ENCODE measurements at places on chromosomes 2 and 18. TPM values are rescaled to one million over a fixed set of nuclear protein-coding genes. Genes with fewer than 3 reads are reported as not detected.

DNA sequence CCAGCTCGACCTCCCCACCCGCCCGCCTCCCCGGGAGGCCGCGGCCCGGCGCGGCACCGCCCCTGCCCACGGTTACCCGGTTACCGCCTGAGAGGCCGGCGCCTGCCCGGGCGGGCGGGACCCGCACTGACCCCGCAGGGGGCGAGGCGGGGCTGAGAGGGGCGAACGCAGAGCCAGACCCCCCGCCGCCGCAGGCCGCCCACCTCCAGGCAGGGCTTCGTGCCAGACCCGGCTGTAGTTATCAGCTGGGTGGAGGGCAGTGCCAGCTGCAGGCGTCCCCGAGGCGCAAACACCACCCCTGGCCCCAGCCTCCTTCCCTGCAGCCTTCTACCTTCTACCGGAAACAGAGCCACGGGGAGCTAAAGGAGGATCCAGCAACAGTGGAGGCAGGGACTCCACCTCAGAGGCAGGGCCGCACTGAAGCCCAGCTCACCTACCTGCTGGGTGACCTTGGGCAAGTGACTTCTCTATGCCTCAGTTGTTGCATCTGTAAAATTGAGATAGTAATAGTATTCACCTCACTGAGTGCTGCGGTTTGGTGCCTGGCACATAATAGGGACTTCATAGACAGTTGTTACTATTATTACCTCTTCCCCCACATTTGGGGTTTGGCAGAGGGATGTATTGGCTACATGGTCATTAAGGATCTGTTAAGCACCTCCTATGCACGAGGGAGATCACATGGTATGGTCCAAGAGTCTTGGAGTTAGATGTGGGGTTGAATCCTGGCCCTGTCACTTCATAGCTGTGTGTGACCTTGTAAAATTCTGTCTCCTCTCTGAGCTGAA, 231.6 kb upstream of the SMAD2 start:
- peaks cover 5% of the 10 kb centered on the region for H3K4me1 ChIP-seq
- H3K36me3 ChIP-seq: no peaks in the 10 kb centered on the region
- H3K27ac ChIP-seq: no peak overlapping the region
- DNase-seq: no peak
- H3K27me3 ChIP-seq: peaks cover 4% of the 10 kb centered on the region
- peak overlapping the region; percentile 59 for H3K4me3 ChIP-seq

DNA sequence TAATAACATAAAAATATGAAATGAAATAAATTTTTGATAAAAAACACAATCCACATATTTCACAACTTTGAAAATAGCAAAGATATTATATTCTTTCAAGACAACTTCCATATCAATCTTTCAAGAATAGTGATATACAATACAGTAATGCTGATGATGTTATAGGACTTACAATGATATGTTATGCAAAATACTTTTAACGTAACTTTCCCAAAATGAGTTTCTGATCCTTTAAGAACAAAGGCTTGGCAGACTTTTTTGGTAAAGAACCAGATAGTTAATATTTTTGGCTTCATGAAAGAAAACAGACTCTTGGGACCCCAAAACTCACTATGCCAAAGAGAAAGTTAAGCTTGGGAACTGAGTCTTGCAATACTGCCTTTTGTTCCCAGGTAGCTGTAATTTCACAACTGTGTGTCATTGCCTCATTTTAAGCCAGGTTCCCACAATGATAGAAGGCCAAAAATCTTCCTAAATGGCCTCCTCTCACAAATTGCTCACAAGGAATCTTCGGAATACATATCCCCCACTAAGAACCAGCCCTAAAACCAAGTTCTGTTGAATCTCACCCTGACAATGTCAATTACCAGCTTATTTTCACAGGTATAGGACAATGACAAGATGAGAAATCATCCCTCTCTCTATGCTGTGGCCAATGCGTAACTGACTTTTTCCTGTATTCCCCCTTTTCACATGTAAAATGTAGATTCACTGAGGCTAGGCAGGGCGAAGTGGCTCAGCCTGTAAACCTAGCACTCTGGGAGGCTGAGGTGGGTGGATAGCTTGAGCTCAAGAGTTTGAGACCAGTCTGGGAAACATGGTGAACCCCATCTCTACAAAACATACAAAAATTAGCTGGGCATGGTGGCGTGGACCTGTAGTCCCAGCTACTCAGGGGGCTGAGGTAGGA, 54.8 kb upstream of the STRN start:
- no peak overlapping the region for H3K4me3 ChIP-seq
- peaks cover 13% of the 10 kb centered on the region for H3K4me1 ChIP-seq
- H3K27me3 ChIP-seq: no peaks in the 10 kb centered on the region
- DNase-seq: peak; percentile 6
- peak overlapping the region; percentile 72 for H3K27ac ChIP-seq

Gene ALPG
- total RNA-seq: 0.27 TPM

GRCh38 chr18:41630232-41630886, 324.7 kb upstream of the PIK3C3 start:
- H3K4me3 ChIP-seq: no peak overlapping the region
- H3K27me3 ChIP-seq: no peaks in the 10 kb centered on the region
- H3K36me3 ChIP-seq: no peaks in the 10 kb centered on the region
- no peak for DNase-seq
- no peaks in the 10 kb centered on the region for H3K4me1 ChIP-seq
- H3K27ac ChIP-seq: no peak overlapping the region

GRCh38 chr2:102321941-102322719, 10.8 kb downstream of the IL1RL1 start:
- H3K4me1 ChIP-seq: no peaks in the 10 kb centered on the region
- H3K36me3 ChIP-seq: no peaks in the 10 kb centered on the region
- peak; percentile 29 for DNase-seq
- no peak overlapping the region for H3K4me3 ChIP-seq
- no peaks in the 10 kb centered on the region for H3K27me3 ChIP-seq

Gene CERKL
- not detected for total RNA-seq

DNA sequence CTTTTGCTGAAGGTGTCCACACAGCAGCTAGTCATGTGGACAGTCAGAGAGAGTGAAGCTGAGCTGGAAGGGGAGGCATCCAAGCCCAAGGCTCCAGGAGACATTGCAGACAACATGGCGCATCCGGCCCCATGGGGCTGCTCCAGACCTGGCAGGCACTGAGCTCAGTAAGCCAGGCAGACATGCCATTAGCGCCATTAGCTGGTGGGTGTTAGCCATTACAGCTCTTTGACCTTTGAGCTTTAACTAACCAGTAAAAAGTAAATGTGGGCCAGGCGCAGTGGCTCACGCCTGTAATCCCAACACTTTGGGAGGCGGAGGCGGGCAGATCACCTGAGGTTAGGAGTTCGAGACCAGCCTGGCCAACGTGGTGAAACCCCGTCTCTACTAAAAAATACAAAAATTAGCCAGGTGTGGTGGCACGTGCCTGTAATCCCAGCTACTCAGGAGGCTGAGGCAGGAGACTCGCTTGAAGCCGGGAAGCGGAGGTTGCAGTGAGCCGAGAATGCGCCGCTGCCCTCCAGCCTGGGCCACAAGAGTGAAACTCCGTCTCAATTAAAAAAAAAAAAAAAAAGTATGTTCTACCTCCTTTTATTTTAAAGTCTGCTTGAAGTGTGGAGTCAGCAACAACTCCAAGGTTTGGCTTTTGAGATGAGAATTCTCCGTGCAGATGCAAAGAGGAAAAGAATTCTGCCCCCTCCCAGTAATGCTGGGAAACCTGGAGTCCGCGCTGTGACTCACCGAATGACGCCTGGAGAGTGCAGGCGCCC, 69.4 kb downstream of the TWSG1 start:
- no peak overlapping the region for H3K27ac ChIP-seq
- H3K4me3 ChIP-seq: no peak overlapping the region
- no peaks in the 10 kb centered on the region for H3K36me3 ChIP-seq
- DNase-seq: no peak

DNA sequence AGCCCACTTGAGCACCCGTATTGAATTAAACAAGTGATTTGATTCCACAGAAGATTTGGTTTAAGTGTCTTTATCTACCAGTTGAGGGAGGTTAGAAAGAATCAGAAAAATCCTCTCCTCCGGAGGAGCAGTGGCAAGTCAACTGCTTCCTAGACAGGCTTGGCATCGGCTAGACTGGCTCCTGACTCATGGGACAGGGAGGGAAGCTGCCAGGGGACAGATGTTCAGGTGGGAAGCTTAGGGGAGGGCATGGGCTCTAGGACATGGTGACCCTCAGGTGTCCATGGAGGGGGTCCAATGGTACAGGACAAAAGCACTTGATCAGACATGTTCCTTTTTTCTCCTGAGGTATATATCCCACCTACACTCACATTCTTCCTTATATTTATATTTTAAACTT, 119.3 kb upstream of the IL1R2 start:
- no peak overlapping the region for H3K4me3 ChIP-seq
- peaks cover 72% of the 10 kb centered on the region for H3K36me3 ChIP-seq
- peak; percentile 13 for DNase-seq
- no peak overlapping the region for H3K27ac ChIP-seq
- no peaks in the 10 kb centered on the region for H3K4me1 ChIP-seq
- H3K27me3 ChIP-seq: no peaks in the 10 kb centered on the region

Gene RTP5
- total RNA-seq: not detected

Gene CROCC2
- not detected for total RNA-seq

Gene EPB41L3
- total RNA-seq: 92.3 TPM

GRCh38 chr2:11891671-11892440, 145.4 kb downstream of the LPIN1 start:
- no peaks in the 10 kb centered on the region for H3K4me1 ChIP-seq
- H3K36me3 ChIP-seq: no peaks in the 10 kb centered on the region

DNA sequence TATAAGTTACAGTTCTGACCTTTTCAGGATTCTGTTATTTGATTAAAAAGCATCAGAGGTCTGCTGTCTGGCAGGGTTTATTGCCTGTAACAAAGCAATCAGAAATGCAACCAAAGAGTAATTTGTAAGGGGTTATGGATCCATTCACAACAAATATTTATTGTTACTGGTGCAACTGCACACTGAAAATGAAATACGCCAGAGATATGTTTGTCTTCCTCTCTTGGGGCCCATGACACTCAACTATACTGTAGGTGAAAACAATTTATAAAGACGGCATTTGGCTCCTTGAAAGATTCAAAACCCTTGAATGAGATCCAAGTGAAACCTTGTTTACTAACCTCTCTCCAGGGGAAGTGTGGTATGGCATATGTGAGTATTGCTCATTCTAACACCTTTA, 452.2 kb downstream of the MBD2 start:
- no peaks in the 10 kb centered on the region for H3K4me1 ChIP-seq
- H3K27me3 ChIP-seq: no peaks in the 10 kb centered on the region
- no peaks in the 10 kb centered on the region for H3K36me3 ChIP-seq
- H3K4me3 ChIP-seq: no peak overlapping the region
- no peak overlapping the region for H3K27ac ChIP-seq
- no peak for DNase-seq

DNA sequence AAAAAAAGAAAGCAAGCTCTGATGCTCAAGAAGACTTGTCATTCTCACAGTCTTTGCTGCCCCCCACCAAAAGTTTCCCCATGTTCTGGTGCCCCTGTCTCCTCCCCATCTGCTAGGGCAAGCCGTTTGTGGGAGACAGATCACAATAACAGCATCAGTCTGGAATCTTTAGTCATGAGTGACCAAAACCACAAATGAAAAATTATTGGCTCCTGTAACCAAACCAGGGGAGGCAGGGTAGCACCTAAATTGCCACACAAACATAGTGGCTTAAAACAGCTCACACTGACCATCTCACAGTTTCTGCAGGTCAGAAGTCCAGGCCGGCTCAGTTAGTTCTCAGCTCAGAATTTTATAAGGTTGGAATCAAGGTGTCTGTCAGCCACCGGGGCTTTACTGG, 9.1 kb upstream of the B3GNT7 start:
- H3K27me3 ChIP-seq: no peaks in the 10 kb centered on the region
- H3K27ac ChIP-seq: peak overlapping the region; percentile 37
- peaks cover 25% of the 10 kb centered on the region for H3K4me1 ChIP-seq
- H3K4me3 ChIP-seq: no peak overlapping the region
- H3K36me3 ChIP-seq: no peaks in the 10 kb centered on the region
- peak; percentile 88 for DNase-seq

Gene CLEC4F
- not detected for total RNA-seq

GRCh38 chr2:226497146-226497909, 302.3 kb downstream of the IRS1 start:
- no peak overlapping the region for H3K27ac ChIP-seq
- no peaks in the 10 kb centered on the region for H3K36me3 ChIP-seq
- no peak overlapping the region for H3K4me3 ChIP-seq

- H3K27ac ChIP-seq: no peak overlapping the region
- no peaks in the 10 kb centered on the region for H3K27me3 ChIP-seq
- H3K4me3 ChIP-seq: no peak overlapping the region
- no peaks in the 10 kb centered on the region for H3K36me3 ChIP-seq
- peaks cover 16% of the 10 kb centered on the region for H3K4me1 ChIP-seq
These were observed 203.6 kb upstream of the GALNT5 start for GRCh38 chr2:157053876-157054275.

Gene POU3F3
- total RNA-seq: 0.09 TPM

- H3K36me3 ChIP-seq: peaks cover 10% of the 10 kb centered on the region
- no peak overlapping the region for H3K27ac ChIP-seq
- no peaks in the 10 kb centered on the region for H3K4me1 ChIP-seq
- no peak overlapping the region for H3K4me3 ChIP-seq
- no peak for DNase-seq
These were observed 38.9 kb downstream of the THAP4 start for GRCh38 chr2:241598061-241598460.

Gene GPR39
- total RNA-seq: 4.0 TPM

Gene ATP6V1C2
- 0.14 TPM for total RNA-seq

Gene CTAGE1
- 0.12 TPM for total RNA-seq

- H3K4me1 ChIP-seq: peaks cover 4% of the 10 kb centered on the region
- DNase-seq: no peak
- H3K4me3 ChIP-seq: no peak overlapping the region
- H3K36me3 ChIP-seq: no peaks in the 10 kb centered on the region
These were observed 477.8 kb downstream of the CDH2 start for GRCh38 chr18:27699137-27699536.

Gene AMER3
- total RNA-seq: not detected

DNA sequence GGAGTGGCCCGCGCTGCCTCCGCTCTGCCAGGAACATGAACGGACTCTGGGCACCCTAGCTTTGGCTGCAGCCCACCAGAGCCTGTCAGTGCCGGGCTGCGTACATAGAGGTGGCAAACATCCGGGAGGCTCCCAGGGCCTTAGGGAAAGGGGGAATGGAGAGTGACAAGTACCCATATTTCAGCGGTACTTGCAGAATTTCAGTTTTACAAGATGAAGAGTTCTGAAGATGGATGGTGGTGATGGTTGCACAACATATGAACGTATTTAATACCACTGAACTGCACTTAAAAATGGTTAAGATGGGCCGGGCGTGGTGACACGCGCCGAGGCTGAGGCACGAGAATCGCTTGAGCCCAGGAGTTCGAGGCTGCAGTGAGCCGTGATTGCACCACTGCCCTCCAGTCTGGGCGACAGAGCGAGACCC, 873 bp downstream of the MTHFD2 start:
- H3K27me3 ChIP-seq: no peaks in the 10 kb centered on the region
- peak overlapping the region; percentile 91 for H3K27ac ChIP-seq
- H3K4me1 ChIP-seq: peaks cover 11% of the 10 kb centered on the region
- DNase-seq: no peak
- H3K4me3 ChIP-seq: peak overlapping the region; percentile 83

Gene GALM
- total RNA-seq: 9.8 TPM

DNA sequence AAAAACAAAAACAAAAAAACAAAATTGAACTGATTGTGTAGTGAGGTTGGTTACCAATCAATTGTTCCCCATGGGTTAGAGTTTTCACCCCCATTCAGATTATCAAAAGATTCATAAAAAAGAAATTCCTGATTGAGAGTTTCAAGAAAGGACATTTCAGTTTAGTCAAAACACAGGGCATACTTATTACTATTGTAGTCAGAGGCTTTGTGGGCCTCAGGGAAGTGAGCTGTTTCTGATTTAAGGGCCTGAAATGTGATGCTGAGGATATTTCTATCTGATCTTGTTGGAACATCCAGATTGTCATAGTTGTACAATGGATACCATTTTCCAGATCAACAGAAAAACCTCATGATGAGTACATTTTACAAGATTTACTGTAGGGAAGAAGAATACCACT, 368.1 kb upstream of the NETO1 start:
- H3K27ac ChIP-seq: peak overlapping the region; percentile 94
- H3K4me3 ChIP-seq: no peak overlapping the region
- peaks cover 7% of the 10 kb centered on the region for H3K4me1 ChIP-seq
